Mesenchymal stem cell (in vitro differentiated cells and primary cell): ENCODE measurements at places on chromosomes 16 and 17.

- no peak for DNase-seq
Observed at GRCh38 chr16:56755038-56755437, 25.1 kb downstream of the NUP93 start.

- peak; percentile 74 for DNase-seq
Observed at GRCh38 chr16:2033057-2033908, 6.6 kb downstream of the NHERF2 start.

DNA sequence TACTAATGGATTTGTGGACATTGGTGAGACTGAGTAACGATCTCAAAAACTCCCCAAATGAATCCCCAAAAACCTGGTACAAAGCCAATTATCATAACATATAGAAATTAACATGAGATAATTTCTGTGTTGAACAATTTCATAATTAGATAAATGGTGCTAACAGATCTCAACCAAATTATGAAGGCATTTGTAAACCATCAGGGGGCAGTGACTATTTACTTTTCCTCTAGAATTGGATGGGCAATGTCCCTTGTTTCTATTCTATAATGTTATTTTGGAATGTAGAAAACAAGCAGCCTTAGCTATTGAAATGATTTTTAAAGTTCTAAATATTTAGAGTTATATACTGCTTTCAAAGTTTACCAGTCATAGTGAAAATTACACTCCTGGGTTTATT is 57.8 kb downstream of the MYH10 start:
- peak; percentile 13 for DNase-seq

- DNase-seq, result peak; percentile 37
Observed at GRCh38 chr17:63946440-63947363, 14.6 kb upstream of the CD79B start.

DNA sequence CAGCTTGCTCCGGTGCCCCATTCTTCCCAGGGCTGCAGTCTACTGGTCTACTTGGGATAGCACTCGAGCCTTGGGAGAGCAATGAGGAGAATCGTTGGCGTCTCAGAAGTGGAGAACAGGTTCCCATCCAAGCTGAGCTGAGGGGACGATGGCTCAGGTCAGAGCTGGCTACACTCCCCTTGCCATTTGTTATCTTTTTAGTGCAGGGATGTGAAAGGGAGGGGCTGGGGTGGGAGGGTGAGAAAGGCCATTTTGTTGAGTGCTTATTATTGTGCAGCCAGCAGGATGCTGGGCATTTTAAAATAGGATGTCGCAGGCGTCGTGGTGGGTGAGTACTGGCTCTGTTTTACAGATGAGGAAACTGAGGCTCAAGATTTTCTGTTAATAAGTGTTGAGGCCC is 410.8 kb downstream of the SNX29 start:
- no peak for DNase-seq

DNA sequence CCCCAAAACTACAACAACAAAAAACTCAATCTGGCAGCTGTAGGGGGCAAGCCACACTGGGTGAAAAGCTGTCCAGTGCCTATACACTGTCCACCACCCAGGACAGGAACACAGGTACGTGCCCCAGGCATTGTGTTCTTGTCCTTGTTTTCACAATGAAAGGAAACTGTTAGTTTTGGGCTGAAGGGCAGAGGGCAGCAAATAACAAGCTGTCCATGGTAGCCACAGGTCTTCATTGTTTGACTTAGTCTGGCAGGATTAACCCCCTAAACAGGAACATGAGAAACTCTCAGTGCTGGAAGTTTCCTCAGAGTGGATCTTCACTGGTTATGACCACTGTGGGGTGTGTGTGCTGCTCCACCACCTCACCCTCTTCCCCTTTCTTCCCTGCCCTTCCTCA is 224.6 kb upstream of the N4BP1 start:
- no peak for DNase-seq

DNA sequence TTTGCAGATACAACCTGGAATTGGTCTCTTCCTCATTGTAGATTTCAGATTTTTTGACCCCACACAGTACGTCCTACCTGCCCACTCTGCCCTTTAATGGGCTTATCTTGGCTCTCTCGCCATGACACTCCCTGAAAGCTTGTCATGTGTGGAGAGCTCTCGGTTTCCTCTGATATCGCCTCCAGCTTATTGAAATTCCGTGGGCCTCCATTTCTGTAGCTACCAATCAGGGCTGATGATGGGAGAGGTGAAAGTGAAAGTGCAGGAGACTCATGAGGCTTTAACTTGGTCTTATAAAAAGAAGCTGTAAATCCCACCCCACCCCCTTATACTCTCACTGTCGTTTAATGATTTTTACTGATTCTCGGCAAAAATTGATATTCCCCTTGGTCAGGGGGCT is 17.7 kb downstream of the HOXB1 start:
- no peak for DNase-seq

DNA sequence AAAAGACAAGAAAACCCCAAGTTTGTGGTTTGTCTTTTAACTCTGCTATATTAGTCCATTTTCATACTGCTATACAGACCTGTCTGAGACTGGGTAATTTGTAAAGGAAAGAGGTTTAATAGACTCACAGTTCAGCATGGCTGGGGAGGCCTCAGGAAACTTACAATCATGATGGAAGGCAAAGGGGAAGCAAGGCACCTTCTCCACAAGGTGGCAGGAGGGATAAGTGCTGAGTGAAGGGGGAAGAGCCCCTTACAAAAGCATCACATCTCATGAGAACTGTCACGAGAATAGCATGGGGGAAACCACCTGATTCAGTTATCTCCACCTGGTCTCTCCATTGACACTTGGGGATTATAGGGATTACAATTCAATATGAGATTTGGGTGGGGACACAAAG is 13.5 kb upstream of the ADAM11 start:
- no peak for DNase-seq

GRCh38 chr16:85275533-85276249 is 163.4 kb upstream of the CIBAR2 start:
- DNase-seq, result peak; percentile 63
